ENCODE measurements at places on chromosomes 1 and 21.

DNA sequence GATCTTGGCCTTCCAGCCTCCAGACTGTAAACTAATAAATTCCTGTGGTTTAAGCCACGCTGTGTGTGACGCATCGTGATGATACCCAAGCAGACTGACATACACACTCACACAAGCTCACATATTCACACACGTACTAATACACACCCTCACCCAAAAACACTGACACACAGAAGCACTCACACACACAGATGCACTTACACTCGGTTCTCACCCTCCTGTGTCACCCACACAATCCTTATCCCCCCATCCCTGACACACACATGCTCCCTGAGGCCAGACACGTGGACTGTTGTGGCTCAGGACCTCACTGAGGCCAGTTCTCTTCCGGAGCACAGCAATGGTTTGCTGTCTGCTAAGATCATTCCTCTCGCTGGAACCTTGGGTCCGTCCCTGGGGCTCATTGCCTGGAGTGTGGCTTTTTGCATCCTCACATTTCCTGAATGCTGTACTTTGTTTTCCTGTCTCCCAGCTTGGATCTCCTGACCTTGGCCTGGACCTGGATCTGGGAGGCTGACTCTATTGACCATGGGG, 76.9 kb upstream of the LYST start:
- no peak for DNase-seq

DNA sequence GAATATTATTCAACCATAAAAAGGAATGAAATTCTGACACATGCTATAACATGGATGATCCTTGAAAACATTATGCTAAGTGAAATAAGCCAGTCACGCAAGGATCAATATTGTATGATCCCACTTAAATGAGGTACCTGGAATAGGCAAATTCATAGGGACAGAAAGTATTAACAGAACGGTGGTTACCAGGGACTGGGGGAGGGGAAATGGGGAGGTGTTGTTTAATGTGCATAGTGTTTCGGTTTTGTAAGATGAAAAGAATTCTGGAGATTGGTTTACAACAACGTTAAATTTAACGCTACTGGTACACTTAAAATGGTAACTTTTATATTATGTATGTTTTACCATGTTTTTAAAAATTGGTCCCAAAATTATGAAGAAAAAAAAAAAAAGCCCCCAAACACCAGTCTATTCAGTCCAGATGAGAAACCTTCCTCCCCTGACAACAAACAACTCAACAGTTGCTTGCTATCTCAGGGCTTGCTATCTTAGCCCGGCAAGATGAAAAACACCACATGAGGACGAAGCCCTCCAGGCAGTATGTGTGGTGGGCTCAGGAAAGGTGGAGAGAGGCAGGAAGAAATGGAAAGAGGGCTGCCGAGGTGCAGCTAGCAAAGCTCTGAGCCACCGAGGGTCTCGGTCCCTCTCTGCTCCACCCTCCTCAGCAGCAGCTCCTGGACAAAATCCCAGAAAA, 8.5 kb downstream of the NUAK2 start:
- DNase-seq = no peak

DNA sequence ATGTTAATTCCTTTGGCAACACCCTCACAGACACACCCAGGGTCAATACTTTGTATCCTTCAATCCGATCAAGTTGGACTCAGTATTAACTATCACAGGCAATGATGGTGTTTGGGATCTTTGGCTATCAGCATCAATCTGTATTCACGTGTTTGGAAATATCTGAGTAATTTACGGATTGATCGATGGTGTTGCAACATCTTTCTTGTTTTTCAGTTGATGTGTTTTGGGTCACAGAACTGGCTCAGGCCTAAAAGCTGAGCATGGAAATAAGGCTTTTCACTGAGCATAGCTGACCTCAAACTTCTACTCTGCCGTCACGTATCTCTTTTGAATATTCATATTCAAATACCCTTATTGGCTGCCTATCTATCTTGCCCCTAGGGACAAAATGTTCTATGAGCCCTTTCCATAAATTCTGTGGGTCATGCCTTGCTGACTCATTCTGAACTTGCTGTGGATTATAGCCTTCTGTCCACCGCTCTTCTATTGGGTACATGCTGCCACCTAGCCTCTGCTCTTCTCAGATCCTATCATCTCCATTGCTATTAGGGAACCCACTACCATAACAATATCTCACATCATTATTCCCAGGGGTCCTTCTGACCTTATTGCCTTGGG, 156.0 kb downstream of the PDE4B start:
- no peak for DNase-seq

GRCh38 chr1:55338448-55338820, 123.3 kb upstream of the USP24 start:
- DNase-seq = no peak

DNA sequence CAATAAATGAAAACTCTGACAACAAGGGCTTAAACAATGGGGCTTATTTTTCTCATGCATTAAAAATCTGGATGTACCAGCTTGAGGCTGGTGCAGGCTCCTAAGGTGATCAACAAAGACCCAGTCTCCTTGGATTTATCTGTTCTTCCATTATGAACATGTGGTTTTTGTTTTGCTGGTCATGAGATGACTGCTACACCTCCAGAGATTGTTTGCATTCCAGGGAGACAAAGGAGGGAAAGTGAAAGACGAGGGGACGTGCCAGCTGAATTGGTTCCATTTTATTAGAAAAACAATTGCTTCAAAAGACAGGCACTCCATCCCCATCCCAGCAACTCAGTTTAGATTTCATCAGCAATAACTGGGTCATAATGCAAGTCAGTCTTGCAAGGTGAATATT, 90.9 kb upstream of the KCNK1 start:
- no peak for DNase-seq

Measured in GM12892 (cell line).